ENCODE measurements at places on chromosomes 16 and 17.

GRCh38 chr17:6021011-6021400 is 49.2 kb upstream of the WSCD1 start:
- no peak for DNase-seq

- DNase-seq, result no peak
These were observed 8.4 kb upstream of the CLDN9 start for GRCh38 chr16:3004319-3004718.

- DNase-seq, result no peak
These were observed 732 bp downstream of the TNRC6A start for GRCh38 chr16:24729951-24730815.

GRCh38 chr17:78990349-78991016 is 10.8 kb upstream of the LGALS3BP start:
- DNase-seq, result no peak

- DNase-seq, result no peak
These were observed 13.6 kb upstream of the PPM1D start for GRCh38 chr17:60586288-60586974.

GRCh38 chr17:35708149-35708548 is 23.3 kb upstream of the RASL10B start:
- no peak for DNase-seq

DNA sequence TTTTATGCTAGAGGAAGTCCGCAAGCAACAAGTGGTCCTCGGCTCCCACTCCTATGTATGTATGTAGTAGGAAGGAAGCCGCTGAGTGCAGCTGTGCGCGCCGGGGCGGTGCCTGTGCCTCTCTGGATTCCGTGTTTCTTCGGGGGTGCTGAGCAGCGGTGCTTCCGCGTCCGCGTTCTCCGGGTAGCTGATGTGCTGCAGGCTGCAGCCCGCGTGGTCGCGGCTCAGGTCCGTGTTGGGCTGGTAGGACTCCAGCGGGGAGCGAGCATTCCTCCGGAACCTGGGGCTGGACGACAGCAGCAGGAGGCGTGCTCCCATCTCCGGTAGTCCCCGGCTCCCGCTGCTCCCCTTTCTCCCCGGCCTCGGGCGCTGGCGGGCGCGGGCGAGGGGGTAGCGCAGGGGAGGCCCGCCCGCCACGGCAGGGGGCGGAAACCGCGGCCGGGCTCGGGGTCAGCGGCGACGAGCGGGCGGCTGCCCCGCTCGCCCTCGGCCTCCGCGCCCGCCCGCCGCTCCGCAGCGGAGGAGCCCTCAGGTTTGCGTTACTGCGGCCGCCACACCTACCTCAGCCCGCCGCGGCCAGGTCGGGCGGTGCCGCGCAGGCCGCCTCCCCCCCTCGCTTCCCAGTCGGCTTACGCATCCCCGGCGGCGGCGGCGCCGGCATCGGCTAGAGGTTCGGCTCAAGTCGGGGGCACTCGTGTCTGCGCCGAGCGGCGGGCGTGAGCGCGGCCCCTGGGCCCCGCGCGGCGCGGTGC is 487 bp downstream of the C17orf67 start:
- DNase-seq, result no peak

- no peak for DNase-seq
These were observed 212.9 kb downstream of the CDH8 start for GRCh38 chr16:61823326-61823725.

GRCh38 chr17:17749921-17750320 is 68.7 kb downstream of the RAI1 start:
- DNase-seq, result no peak

DNA sequence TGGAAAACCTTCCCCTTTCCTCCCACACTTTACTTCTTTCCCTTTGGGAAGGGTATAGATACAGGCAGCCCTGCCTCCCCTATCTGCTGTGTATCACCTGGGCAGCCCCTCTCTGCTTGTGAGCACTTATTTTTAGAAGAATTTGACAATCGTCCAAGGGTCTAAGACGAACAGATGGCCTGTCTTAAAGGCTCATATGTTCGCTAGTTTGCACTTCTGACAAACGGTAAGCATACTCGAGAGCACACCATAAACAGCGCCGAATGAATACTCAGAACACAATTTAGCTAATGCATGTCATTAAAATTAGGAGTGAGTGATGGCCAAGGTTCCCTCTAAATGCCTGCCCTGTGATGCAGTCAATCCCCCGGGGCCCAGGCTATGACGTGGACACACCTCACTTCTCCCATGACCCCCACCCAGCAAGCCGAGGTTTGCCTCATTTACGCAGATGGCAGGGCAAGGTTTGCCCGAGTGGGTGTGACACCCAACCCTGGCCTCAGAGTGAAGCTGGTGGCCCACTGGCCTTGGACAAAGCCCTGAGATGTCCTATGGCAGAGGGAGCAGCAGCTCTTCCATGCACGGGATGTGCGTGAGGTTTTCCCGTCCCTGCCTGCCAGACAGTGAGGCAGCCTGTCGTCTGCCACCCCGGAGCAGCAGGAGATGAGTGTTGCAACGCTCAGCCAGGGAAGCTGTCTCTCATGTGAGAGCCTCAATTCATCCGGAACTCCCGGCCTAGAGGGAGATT is 125.2 kb downstream of the C16orf78 start:
- DNase-seq, result no peak

- DNase-seq, result no peak
These were observed 27.4 kb upstream of the C1QL1 start for GRCh38 chr17:44995436-44996001.

DNA sequence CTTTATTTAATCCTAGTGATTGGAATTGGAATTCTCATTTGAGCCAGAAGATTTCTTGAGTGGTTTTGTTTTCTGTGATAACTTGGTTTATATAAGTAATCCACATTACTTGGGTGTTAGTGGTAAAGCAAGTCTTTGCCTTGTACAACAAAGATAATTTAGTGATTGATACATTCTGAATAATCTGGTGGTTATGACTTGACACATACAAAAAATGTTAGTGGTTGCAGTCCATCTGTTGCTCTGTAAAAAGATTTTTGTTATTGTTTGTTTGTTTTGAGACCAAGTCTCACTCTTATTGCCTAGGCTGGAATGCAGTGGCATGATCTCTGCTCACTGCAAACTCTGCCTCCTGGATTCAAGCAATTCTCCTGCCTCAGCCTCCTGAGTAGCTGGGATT is 13.2 kb downstream of the OMG start:
- DNase-seq, result no peak

DNA sequence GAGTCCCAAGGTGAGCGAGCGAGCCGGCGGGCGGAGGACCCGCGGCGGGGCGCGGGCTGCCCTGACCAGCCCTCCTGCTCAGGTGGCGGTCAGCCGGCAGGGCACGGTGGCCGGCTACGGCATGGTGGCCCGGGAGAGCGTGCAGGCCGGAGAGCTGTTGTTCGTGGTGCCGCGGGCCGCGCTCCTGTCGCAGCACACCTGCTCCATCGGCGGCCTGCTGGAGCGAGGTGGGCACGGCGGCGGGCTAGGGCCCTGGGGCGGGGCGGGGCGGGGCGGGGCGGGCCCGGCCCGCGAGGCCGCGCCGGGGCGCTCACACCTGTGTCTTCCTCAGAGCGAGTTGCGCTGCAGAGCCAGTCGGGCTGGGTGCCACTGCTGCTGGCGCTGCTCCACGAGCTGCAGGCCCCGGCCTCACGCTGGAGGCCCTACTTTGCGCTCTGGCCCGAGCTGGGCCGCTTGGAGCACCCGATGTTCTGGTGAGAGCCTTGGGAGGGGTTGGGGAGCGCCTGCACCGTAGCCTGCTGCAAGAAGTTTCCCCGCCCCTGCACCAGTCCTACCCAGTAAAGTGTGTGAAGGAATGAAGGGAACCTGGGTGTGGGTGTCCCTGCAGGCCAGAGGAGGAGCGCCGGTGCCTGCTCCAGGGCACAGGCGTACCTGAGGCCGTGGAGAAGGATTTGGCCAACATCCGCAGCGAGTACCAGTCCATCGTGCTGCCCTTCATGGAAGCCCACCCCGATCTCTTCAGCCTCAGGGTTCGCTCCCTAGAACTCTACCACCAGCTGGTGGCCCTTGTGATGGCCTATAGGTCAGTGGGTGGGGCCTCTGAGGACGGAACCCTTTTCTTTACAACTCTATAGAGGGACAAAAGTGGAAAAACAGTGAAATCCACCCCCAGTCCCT is 802 bp downstream of the SETD6 start:
- peak; percentile 84 for DNase-seq

DNA sequence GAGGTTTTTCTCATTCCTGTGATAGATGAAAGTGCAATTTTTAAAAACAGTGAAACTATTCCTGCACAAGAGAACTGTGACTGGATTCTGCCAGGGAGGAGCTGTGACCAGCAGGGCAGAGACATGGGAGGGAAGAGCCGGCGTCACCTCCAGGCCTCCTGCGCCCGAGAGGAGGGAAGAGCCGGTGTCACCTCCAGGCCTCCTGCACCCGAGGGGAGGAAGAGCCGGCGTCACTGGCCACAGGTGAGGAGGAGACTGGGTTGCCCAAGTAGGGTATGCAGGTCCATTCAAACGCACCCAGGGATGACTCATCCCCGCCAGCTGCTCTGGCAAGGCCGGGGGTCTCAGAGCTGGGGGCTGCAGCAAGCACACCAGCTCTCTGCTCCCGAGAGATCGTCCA is 56.7 kb downstream of the METRNL start:
- no peak for DNase-seq

DNA sequence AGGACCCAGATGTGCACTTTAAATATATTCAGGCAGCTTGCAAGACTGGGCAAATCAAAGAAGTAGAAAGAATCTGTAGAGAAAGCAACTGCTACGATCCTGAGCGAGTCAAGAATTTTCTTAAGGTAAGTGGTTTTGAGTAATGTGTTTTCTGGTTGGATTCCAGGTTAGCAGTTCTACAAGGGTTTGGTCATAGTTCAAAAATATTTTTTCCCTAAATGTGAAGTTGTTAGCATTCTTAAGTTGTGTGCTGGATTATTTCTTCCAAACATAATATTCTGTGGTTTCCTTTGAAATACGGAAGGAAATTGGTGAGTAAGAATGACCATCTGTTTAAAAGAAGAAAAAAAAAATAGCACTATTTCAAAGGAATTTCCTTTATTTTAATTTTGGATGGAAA is 38.4 kb downstream of the PTRH2 start:
- DNase-seq, result no peak

GRCh38 chr16:86869288-86870022 is 291.1 kb downstream of the FOXL1 start:
- DNase-seq, result no peak

DNA sequence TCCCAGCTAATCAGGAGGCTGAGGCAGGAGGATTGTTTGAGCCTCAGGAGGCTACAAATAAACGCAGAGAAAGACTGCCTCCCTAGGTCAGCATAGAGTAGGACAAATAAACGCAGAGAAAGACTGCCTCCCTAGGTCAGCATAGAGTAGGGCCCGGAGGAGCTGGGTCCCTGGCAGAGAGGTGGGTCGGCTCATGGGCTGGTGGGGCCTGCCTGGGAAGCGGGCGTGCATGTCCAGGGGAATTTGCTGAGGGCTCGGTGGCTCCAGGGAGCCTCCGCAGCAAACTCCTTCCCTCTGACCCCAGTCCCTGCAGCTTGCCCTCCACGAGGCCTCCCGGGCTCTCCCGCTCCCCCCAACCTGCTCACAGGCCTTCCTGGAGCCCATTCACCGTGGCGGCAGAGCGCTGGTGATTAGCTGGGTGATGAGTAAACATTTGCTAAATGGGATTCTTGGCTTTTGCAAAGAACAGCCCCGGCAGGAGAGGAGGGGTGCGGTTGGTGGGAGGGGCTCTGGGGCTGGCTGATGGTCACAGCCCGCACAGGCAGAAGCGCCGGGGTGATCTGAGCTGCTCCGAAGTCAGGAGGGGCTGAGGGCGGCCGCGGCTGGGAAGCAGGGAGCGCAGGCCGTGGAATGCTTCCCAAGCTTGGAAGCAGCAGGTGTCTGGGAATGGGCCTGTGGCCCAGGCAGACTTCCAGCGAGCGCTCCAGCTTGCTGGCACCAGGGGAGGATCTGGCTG is 93.1 kb downstream of the RTN4RL1 start:
- DNase-seq, result no peak

DNA sequence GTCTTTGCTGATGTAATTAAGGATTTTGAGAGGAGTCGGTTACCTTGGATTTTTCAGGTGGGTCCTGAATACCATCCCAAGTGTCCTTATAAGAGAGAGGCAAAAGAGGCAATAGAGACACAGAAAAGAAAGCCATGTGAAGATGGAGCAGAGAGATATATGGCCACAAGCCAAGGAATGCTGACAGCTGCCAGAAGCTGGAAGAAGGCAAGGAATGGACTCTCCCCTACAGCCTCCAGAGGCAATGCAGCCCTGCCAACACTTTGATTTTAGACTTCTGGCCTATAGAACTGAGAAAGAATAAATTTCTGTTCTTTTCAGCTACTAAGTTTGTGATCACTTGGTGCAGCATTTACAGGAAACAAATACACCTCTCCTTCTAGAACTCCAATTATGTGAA is 8.2 kb upstream of the RNFT1 start:
- DNase-seq, result no peak

DNA sequence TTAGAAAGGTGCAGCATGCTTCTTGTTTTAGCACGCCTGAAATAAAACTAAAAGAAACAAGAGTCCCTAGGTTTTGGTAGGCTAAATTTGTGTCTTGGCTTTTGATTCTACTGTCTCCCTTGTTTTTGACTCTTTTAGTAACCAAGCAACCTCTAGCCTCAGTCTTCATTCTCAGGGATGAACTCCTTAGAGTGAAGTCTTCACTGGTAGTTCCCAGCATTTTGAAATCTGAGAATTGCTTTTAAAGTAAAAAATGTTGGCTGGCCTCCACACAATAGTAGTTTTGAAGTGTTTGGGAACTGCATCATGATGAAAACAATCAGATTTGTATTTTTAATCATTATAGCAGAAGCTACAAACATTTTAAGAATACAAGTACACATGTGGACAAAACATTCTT is 6.1 kb upstream of the CDR2 start:
- DNase-seq, result no peak

GRCh38 chr16:28264656-28265055 is 27.7 kb upstream of the SBK1 start:
- no peak for DNase-seq

DNA sequence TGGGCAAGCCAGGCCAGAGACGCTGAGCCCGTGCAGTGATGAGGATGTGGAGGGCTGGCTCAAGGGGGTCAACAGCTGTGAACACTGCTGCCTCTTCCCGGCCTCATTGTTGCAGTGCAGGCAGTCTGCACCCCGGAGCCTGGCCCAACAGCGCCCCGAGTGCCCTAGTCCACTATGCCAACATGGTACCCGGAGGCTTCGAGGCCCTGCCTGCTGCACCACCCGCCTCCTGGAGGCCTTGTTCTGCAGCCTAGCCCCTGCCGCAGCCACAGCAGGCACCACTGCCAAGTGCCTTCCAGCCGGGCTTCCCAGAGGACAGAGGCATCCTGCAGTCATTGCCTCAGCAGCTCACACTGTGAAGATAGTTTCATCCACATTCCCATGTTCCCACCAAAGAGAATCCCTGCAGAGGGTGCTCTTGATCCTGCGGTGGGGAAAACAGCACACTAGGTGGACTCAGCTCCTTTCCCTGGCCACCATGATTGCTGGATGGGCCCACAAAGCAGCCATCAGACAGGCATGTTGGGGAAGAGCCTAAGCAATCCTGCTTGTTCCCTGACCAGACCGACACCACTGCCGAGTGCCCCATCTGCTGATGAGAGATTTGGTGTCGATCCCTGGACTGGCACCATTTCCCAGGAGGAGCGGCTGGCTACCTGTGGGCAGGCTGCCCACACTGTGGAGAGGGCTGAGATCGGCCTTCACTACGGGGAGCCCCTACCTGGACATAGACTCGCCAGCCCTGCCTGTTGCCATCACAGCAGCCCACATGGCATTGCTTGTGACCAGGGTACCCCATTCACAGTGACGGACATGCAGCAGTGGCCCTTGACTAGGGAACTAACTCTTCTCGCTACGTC is 44.9 kb downstream of the USP22 start:
- DNase-seq, result no peak

Measured in vagina (tissue), 2 donors.